ENCODE measurements at places on chromosomes 2 and 18.
A peak's percentile ranks its signal among the peaks of the same experiment; 100 is the strongest.

GRCh38 chr2:105675841-105676240, 68.9 kb upstream of the NCK2 start:
- DNase-seq, result no peak

- DNase-seq, result no peak
These were observed 28.7 kb downstream of the NIFK start for GRCh38 chr2:121707920-121708361.

- no peak for DNase-seq
These were observed 94.7 kb upstream of the EFEMP1 start for GRCh38 chr2:56018267-56018666.

DNA sequence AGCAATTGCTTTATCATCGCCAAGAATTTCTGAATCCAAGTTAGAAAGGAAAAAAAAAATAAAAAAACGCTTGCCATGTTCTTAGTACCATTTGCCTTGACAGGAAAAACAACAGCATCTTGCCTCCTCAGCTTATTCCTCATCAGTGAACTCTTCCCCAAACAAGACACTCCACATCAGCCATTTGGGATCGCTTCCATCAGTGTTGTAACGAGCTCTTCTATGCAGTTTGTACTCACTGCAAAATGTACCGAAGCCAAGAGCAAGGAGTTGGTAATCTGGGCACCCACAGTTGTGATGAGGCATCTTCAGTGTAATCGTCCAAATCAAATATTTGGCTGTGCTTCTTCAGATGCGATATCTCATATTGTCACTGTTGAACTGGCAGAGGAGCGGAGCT, 503.7 kb downstream of the TMEM182 start:
- DNase-seq, result no peak

DNA sequence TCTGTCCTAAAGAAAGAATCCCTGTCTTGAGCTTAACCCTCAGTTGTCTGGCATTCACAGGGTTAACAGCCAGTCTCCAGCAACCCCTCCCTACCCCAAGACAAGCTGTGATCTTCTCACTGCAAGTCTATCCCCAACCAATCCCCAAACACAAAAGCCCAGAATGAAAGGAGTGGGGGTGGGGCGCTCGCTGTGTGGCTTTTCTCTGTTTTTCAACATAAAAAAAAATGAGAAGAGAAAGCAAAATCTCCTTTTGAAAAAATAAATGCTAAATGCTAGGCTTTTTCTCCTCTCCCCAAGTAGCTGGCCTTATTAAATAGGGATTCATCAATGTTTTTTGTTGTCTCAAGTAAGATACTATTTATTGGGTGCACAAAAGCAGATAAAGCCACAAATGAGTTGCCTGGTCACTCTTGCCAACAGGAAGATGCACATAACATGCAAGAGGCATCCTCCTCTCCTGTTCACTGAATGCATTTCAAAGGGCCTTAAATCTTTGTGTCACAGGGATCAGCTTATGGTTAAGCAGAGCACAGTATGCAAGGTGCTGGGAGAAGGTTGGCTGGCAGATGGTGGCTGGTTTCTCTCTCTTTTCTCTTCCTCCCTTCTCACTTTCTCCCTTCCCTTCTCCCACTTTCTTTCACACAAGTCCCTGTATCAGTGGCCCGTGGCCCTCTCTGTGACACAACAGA, 225.6 kb downstream of the CMPK2 start:
- DNase-seq, result no peak

DNA sequence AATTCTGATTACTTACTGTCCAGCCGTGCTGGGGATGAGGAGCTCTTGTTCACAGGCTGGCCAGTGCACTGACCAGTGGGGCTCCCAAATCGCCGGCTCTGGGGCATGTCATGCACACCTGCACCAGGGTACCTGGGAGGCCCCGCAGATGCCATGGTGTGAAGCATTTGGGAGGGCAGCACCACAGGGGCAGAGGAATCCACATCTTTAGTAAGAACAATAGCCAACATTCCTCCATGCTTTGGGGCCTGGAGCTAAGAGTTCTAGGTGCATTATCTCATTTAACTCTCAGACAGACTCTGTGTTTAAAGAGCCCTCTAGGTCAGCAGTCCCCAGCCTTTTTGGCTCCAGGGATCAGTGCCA, 104.2 kb downstream of the ACKR3 start:
- no peak for DNase-seq

- peak; percentile 93 for DNase-seq
These were observed 152.1 kb downstream of the PXDN start for GRCh38 chr2:1591978-1592907.

DNA sequence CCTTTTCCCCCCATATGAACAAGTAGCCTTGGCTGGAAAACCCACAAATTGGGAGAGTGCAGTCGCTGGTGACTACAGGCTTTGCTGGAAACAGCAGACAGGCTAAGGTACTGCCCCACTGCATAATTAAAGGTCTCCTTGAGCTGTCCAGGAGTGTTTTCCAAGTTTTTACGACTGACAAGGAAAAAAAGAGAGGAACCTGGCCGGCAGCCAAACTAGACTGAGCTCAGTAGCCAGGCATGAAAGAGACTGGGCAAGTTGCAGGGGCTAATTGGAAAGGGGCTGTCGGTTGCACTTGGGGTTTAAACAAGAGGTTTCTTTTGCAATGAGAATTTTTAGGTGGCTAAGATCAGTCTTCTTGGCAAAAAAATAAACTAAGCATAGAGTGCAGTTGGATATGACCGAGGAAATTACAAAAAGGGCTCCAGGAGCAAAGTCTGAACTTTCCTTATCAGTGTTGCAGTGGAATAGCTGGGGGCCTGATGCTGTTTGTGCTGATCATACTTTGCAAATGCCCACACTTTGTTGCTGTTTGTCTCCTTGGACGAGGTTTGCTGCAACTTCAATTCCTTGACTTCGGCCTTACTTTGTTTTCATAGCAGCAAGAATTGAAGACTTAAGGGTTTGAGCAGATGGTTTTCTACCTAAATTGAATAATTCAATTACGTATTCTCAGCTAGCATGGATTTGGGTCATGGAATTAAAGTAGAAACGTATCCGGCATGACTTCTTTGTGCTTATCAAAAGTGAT, 2.1 kb downstream of the GULP1 start:
- peak; percentile 27 for DNase-seq

- DNase-seq, result no peak
These were observed 258.8 kb downstream of the PLCL1 start for GRCh38 chr2:198063242-198063641.

- no peak for DNase-seq
These were observed 79.1 kb downstream of the LRRTM4 start for GRCh38 chr2:77443076-77443475.

DNA sequence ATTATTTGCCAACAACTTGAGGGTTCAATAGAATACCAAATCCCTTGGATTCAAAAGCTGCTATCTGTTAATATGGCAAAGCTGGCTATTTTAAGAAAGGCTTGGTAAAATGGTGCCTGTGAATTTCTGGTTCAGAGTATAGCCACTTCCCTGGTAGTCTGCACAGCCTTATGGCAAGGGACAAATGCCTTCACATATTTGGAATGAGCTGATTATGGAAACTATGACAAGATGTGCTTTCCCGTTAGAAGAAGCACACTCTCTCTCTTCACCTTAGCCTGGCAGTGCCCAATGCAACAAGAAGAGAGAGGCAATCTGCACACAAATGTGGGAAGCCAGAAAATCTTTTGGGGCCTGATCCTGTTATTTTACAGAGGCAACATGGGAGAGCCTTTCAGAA, 47.5 kb upstream of the MAP3K20 start:
- no peak for DNase-seq

DNA sequence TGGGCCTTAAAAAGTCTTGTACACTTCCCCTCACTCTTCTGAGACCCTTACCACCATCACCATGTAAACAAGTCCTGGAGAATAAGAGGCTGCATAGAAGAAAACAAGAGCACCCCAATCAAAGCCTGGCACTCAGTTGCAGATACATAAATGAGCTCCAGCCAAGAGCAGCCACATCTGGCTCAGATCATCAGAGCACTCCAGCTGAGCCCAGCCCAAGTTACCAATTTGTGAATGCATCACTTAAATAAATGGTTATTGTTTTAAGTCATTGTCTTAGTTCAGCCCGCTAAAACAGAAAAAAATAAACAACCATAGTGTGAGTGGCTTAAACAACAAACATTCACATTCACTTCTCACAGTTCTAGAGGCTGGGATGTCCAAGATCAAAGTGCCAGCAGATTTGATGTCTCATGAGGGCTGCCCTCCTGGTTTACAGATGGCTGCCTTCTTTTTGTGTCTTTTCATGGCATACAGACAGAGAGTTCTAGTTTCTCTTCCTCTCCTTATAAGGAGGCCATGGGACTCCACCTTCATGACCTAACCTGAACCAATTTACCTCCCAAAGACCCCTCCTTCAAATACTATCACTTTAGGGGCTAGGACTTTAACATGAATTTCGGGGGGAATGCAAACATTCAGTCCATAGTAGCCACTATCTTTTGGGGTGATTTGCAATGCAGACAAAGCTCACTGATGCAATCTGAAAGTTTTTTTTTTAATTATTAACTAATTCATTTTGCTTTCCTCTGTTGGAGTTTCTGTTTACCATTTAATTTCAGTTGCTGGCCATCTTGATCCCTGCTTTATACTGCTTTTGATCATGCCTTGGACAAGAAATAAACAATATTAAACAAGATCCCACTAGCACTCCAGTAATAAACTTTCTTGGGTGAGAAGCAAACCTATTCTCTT, 187.5 kb upstream of the ACVR2A start:
- DNase-seq, result no peak

Measured in hepatic stellate cell (primary cell).